NCI-H1694 treated with DMSO at 0.1 percent for 48 hours (cell line): ENCODE measurements at places on chromosomes 12 and 14.
A peak's percentile ranks its signal among the peaks of the same experiment; 100 is the strongest.

- no peak for DNase-seq
Observed at GRCh38 chr14:89667983-89668382, 250.9 kb upstream of the FOXN3 start.

DNA sequence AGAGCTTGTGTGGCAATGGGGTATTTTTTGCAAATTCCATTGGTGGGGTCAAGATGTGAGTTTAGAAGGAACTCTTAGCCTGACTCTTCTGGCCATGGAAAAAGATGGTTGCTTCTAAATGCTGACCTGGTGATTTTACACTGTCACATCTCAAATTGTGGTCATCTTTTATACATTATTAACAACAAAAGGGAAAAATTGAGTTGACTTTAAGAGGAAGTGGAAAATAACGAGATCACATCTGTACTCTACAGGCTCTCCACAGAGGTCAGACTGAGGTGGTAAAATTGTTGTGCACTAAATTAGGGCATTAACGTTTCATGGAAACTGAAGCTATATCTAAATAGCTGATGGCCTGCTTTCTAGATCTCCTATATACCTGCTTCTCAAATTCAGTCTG, 44.7 kb downstream of the PTPN11 start:
- no peak for DNase-seq

GRCh38 chr14:37274652-37275051, 76.9 kb downstream of the MIPOL1 start:
- no peak for DNase-seq

- DNase-seq, result no peak
Observed at GRCh38 chr12:85843606-85844310, 7.5 kb upstream of the RASSF9 start.

DNA sequence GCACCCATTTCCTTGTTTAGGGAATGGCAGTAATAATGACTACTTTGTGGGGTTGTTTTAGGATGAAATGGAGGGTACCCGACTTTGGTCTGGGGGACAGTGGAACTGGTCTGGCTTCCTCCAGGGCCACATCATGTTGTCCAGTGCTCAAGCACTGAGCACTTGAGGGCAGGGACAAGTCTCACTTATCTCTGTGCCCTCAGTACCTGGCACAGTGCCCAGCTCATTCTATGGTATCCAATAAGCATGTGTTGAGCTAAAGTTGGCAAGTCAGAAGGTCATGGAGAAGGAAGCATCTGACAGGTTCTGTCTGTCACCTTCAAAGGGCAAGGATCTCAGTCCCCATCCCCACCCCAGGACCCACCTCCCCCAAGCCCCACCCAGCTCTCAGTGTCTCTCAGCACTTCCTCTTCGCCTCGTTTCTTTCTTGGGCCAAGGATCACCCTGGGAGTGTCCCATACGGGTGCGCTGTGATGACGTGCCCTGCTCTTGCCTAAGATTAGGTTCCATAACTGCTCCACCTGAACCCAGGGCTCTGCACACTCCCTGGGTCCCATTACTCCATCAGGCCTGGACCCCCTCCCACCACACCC, 24.3 kb upstream of the TMEM106C start:
- no peak for DNase-seq

- DNase-seq, result no peak
Observed at GRCh38 chr12:65184176-65184857, 14.9 kb downstream of the LEMD3 start.

- no peak for DNase-seq
Observed at GRCh38 chr14:69558774-69559173, 15.9 kb downstream of the CCDC177 start.

DNA sequence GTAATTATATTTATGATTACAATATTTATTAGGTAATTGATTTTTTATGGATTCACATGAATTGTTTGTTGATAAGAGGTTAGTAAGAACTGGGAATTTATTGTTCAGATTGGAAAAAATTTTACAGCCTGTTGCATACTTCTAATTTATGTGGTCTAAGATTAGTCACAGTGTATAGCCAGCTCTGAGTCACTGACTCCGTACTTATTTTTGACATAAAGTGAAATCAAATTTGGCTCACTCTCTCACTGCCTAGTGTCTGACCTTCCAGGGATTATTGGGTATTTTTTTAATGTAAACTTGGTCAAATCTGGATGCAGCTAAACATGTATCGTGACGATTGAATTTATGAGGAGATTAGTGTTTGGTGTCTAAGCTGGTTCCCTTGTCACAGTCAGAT, 109.3 kb downstream of the PTPRQ start:
- DNase-seq, result no peak

DNA sequence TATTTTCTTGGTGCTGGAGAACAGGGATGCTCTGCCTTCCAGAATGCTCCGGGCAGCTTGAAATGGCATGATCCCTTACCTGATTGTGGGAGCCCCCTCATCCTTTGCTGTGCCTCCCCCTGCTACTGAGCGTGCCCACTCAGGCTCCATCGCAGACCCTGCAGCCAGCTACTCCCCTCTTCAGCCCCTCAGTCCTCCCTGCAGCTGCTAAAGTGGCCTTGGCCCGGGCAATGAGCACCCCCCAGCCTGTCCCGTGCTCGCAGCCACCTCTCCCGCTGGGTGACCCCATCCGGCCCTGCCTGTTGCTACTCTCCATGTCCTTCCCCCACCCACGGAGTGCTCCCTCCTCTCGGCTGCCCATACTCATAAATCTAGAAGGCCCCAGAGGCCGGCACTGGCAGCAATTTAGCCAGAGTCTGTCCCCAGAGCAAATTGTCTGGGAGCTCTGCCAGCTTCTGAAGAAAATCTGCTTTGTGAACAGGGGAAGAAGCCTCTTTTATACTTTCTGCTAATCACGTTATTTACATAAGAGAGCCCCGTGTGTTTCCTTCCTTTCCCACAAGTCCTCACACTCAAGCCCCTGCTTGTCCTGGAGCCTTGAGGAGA, 143.7 kb upstream of the FRMD6 start:
- DNase-seq, result peak; percentile 49

DNA sequence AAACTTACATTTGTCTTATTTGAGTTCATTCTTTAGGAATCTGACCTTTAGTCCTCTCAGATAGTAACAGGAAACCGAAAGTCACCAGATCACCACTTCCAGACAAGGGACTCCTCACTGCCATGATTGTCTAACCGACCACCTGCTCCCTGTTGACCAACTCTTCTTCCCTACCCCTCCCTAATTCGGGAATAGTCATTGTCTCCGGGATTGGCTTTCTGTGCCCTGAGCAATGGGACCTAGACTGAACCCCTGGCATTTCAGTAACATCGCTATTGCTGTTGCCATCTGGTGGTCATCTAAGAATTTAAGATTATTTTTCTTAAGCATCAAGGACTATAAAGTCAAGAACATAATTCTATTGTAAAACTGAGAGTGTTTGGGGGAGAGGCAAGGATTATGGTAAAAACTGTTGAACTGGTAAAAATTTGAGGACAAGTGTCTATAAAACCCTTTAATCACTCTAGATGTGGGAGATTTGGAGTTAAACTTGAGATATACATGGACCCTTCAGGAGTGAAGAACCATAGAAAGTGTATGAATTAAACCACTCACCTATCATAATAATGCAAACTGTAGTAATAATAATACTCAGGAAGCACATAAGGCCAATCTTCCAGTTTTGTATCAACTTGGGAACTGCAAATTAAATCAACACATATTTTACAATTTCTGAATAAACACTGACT, 6.3 kb downstream of the CLEC2A start:
- DNase-seq, result no peak

DNA sequence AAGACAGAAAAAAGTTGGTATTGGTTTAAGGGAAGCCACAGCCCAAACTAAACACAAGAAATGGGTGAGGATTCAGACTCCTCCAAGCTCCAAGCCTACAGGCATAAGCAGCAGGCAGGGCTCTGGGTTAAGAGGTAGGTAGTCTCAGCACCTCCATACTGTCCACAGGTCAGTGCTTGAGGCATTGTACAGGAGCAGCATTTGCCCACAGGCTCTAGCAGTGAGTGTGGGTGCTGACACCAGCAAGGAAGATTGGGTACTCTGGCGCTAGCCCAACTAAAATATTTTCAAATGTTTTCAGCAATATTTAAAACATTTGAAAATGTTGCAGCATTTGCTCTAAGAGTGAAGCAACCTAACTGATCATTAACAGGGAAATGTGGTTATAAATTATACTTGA, 33.1 kb downstream of the FERMT2 start:
- no peak for DNase-seq

DNA sequence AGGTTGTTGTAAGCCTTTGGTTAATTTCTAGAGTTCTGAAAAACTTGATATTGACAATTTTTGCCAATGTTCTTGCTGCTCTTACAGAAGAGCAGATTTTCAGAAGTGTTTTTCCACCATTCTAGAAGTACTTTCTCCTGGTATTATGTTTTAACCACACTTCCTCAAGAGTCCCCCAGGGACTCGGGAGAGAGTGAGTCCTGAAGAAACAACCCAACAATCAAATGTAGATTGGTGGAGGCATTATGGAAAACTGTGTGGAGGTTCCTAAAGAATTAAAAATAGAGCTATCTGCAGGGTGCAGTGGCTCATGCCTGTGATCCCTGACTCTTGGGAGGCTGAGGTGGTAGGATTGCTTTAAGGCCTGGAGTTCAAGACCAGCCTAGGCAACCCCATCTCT, 26.7 kb downstream of the OR10P1 start:
- no peak for DNase-seq

GRCh38 chr14:24813089-24813815, 179.3 kb upstream of the GZMB start:
- DNase-seq, result no peak

DNA sequence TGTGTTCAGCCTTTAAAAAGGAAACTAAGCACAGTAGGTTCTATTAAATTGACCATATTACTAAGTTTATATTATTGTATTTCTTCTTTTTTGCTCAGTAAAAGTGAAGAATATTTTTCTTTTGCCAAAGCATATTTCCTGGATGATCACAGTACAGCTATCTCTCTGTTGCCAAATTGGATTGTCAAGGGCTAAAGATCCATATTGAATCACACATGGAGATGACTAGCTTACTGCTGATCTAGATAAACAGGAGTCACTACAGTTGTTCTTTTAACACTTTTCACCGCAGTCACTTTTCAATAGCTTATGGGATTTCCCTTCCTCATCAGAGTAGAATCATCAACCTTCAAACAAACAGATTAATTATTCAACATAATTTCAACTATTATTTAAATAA, 78.6 kb downstream of the LRRC9 start:
- DNase-seq, result no peak

DNA sequence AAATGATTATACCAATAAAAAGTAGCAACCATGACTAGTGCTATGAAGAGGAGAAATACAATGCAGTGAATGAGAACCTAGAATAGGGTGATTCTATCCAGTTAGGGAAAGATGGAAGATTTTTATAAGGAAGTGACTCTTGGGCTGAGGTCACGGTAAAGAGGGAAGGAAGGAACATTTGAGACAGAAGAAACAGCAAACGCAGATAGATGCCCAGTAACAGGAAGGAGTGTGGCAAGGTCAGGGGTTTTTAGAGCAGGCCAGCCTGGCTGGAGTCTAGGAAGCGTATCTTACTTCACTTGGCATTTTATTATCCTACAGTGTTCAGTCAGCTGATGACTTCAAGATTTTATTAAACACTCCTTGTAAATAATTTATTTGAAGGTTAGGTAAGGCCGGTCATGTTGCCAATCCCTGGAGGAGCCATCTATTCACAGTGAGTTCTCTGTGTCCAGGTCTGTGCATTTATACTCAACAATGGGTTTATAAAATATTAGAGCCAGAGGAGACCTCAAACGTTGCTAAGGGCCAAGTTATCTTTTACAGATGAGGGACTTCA, 170.6 kb downstream of the PRKCH start:
- no peak for DNase-seq

DNA sequence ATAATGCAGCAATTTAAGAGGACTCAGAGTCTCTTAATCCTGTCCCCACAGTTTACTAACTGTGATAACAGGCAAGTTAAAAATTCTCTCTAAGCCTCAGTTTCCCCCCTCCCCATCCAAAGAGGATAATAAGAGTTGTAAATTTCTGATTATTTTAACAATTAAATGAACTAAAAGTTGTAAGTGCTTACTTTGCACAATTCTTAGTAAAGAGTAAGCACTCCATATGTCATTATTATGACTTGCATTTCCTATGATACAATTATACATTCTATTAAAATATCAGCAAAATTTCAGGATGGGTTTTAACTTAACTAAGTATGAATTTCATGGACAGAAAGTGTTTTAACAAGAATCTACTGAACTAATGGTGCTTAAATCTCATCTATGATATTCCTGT, 80.1 kb downstream of the NELL2 start:
- DNase-seq, result no peak

- DNase-seq, result peak; percentile 16
Observed at GRCh38 chr12:14618983-14619382, 51.3 kb upstream of the PLBD1 start.

DNA sequence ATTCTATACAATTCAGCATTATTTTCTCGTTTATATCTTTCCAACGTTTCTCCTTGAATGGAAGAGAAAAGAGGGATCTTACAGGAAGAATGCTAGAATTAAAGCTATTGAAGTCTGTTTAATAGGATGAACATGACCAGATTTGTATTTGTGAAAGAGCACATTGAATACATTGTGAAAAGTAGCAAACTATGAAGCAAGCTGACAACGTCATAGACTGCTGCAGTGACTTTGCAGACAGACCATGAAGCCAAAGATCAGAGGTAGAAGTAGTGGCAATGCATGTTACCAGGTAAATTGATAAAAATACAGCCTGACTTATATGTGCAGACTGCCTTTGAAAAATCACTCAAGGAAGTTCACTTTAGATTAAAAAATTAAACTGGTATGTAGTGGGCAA, 146.1 kb downstream of the RASSF9 start:
- DNase-seq, result no peak

GRCh38 chr12:34625116-34625515, 602.8 kb downstream of the ALG10 start:
- peak; percentile 8 for DNase-seq

GRCh38 chr14:23375527-23376251, 1.2 kb upstream of the CMTM5 start:
- DNase-seq, result no peak

GRCh38 chr12:42428850-42429249, 102.9 kb downstream of the PPHLN1 start:
- DNase-seq, result no peak

- DNase-seq, result no peak
Observed at GRCh38 chr12:106106892-106107291, 31.9 kb downstream of the NUAK1 start.

GRCh38 chr12:101885912-101886561, 8.7 kb downstream of the DRAM1 start:
- no peak for DNase-seq

DNA sequence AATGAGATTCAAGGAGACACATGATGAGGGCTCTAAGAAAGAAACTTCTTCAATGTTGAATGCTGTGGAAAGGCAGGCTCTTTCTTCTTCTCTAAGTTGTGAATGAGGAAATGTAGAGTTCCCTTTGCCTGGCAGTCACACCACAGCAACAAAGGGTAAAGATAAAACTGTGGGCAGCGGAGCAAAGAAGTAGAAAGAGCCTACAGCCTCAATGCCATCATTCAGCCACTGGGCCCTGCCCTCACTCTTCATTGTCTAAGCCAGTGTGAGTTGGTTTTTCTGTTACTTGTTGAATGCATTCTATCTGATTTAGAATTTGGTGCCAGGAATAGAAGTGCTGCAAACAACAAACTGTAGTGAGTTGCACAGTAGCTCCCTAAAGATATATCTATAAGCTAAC, 12.2 kb downstream of the SDR9C7 start:
- DNase-seq, result no peak
